Activated CD4-positive, alpha-beta T cell treated with anti-CD3 and anti-CD28 coated beads for 24 hours (primary cell): ENCODE measurements at places on chromosomes 12 and 14.

DNA sequence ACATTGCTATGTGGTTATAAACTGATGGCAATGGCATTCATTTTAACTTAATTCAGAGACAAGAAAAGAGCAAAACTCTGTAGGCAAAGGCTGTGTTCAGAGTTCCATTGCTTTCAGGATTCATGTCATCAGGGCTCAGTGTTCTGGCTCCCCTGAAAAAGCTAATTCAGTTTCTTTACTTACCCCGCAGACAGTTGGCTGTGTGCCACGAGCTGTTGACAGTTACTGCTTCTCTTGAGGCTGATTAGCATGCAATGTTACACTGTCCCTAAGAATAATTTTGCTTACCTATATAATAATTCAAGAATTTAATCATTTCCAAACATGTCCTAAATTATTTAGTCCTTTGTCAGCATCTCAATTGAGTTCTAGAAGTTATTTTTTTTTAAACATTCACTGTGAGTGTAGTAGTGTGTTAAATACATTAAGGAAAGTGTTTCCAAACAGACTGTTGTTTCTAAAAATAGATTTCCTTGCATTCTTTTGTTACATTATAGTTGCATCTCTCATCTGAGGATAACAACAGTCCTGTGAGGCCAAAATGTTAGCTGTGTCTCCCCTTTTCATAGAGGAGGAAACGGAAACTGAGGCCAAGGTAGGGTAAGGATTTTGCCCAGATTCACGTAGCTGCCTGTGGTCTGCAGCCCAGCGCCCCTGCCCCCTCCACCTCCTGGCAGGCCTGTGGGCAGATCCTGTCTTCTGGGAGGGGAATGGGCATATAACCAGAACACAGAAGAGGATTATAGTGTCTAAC, 98.6 kb downstream of the PELI2 start:
- no peak for DNase-seq

DNA sequence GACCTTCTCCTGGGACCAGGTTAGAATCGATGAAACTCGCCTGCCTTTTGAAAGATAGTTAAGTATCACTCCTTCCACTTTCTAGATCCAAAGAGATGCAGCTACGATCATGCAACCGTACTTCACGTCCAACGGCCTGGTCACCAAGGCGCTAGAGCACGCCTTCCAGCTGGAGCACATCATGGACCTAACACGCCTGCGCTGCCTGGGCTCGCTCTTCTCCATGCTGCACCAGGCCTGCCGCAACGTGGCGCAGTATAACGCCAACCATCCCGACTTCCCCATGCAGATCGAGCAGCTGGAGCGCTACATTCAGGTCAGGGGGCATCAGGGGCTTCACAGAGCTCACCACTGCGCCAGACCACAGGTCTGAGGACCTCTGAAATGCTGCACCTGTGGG, 51.4 kb downstream of the DYNC1H1 start:
- DNase-seq, result no peak

GRCh38 chr12:22858849-22859570, 234.0 kb downstream of the ETNK1 start:
- no peak for DNase-seq

GRCh38 chr12:5514545-5514944, 82.6 kb downstream of the NTF3 start:
- DNase-seq, result no peak

DNA sequence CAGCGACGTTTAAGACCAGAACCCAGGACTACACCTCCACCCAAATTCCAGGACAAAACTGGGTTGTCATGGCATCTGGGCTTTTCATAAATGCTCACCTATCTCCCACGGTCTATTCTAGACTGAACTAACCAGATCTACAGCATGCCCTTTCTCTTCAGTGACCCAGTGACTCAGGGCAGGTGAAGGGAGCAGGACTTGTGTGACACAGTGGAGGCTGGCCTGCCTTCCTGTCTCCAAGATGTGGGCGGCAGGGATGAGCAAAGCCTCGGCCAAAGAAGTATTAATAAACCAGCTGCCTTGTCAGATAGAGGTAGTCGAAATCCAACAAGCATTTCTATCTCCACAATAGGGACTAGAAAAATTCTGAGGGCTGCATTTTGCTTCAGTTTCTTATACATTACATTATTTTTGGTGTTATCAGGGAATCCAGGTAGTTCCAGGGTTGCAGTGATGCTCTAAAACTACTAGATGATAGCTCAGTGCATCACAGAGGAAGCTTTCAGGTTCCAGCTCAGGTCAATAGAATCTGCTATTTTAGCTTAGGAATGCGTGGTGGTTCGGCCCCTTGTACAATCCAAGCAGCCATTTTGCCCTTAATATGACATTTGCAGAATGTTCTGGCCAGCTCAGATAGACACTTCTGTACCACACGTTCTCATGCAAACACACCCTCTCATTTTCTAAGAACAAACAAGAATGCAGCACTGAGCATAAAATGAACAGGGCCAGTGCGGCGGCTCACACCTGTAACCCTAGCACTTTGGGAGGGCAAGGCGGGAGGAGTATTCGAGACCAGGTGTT, 4.2 kb upstream of the GLRX5 start:
- no peak for DNase-seq

DNA sequence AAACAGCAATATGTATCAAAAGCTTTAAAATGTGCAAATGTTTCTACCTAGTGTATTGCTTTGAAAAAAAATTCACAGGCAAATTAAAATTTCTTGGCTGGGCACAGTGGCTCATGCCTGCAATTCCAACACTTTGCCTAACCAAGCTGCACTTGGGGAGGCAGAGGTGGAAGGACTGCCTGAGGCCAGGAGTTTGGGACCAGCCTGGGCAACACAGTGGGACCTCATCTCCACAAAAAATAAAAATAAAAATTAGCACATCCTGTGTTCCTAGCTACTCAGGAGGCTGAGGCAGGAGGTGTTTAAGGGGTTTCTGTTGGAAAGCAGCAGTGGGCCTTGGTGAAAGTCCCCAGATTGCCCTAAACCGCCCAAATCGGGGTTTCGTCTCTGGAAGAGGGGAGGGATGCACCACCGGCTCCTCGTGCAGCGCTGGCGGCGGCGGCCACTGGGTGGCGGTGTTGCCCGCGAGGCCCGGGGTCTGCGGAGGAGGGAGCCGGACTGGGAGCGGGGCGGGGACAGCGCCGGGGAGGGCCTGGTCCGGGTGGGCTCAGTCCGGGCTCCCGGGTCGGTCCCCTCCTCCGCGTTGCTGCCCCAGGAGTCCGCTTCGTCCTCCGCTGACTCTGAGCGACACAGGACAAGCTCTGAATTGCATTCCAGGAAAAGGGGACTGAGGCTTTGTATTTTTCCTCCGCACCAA, 265.6 kb downstream of the AACS start:
- DNase-seq, result peak; percentile 9

- DNase-seq, result no peak
Observed at GRCh38 chr12:130764475-130765185, 48.5 kb upstream of the RIMBP2 start.

DNA sequence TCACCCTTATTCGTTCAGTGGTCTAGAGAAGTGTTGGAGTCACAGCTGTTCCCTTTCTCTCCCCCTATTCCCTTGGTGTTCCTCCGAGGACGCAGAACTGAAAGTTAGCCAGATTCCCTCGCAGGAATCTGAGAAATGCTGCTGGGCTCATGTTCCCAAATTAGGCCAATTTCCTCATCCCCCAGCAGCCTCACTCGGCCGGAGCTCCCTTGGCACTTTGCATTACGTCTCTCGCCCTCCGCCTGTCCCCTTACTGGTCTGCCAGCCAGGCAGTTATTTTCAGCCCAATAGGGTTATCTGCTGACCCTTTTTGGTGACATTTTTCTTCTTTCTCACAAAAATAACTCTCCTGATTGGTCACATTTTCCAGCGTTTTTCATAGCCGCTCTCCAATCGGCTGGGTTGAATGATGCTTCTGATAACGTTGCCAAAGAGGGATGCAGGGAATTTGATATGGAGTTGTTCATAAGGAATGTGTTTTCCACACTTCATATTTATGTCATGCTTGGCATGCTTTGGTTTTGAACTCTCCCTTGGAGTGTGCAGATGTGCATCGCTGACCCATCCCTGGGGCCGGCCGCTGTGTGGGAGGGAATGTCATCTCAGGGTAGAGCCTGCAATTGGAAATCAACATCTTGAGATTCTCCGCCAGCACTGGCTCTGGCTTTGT, 9.9 kb downstream of the IFT43 start:
- no peak for DNase-seq

- no peak for DNase-seq
Observed at GRCh38 chr12:11827091-11828061, 177.9 kb downstream of the ETV6 start.

DNA sequence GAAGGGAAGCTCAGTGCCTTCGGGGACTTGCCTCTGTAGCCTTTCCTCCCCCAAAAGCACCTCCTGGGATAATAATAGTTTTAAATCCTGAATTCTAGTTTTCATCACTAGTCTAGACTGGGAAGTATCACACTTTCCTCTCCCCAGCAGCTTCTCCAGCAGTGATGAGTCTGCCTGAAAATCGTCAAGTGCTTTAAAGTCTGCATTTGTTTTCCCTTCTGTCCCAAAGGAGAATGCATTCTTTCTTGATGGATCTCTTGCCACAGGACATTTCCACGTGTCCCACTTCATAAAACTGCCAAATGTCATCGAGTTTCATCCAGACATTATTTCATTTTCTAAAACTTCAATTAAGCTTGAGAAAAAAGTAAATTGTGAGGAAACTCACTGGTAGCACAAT, 15.0 kb downstream of the CSRP2 start:
- DNase-seq, result no peak

DNA sequence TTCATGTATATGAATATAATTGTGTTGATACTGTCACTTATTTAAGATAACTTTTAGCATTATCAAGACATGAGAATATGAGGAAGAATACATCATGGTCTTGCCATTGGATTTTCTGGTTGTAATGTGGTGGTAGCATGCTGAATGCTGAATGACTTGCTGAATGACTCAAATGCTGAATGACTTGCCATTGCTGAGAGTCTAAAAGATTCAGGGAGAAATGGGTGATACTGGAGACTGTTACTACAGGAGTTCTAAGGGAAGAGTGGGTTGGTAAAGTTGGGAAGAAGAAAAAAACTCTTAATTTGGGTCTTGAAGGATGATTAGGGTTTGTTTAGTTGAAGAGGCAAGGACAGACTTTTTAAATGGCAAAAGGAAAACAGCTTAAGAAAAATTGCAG, 72.1 kb upstream of the MANSC4 start:
- no peak for DNase-seq

GRCh38 chr14:68730811-68731425, 61.9 kb downstream of the ZFP36L1 start:
- DNase-seq, result no peak

GRCh38 chr12:121669521-121669900, at the start of gene MORN3:
Gene MORN3, minus strand, starts transcription at chr12:121669654. Its CDS starts 171 bp downstream, at chr12:121669483.
- no peak for DNase-seq

DNA sequence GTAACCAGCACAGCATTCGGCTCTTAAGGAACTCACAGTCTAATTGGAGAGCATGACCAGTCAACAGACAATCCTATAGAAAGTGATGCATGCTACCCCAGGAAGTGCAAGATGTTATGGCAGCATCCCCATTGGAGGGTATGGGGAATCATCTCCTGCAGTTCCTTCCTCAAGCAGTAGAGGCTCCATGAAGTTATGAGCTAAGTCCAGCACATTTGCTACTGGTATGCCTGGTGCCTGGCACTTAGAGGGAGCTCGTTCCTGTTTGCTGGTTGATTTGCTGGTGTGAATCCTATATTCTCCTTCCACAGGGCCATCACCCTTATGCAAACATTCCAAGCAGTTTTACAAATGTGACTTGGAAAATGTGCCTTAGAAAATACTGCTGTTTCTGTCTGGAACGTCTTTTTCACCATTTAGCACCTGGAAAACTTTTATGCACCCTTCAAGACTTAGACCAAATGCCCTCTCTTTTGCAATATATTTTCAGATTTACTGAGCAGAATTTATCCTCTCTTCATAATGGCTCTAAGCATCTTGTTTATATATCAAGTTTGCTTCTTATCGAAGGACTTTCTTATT, 136.1 kb upstream of the WSCD2 start:
- no peak for DNase-seq

- DNase-seq, result no peak
Observed at GRCh38 chr14:34184126-34184525, 233.3 kb upstream of the EGLN3 start.

DNA sequence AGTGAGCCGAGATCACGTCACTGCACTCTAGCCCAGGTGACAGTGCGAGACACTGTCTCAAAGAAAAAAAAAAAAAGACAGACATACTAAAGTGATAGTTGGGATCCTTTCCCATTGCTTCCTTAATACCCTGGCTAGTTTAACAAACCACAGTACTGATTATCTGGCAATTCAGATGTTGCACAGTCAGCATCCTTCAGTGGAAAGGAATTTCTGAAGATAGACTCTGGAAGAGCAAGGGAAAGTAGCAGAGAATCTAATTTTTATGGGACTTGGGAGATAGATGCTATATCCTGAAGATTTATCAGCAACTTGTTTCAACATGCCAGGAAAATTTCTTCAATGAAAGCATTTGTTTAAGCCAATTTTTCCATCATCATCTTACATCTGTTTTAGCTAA, 6.5 kb upstream of the PPFIBP1 start:
- DNase-seq, result no peak

DNA sequence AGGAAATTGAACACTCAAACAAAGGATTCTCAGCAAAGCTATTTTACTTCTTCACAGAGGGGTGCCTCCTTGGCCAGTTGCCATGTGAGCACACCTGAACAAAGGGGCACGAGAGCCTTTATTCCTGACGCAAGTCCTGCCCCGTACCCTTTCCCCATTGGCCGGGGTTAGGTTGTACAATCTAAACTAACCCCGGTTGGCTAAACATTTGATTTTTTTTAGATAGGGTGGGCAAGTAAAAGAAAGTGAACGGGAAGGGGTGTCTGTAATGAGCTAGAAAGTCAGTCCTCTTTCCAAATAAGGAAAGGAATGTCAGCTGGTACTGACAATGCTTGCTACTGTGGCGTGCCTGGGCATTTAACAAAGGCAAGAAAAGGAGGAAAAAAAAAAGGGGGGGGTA, 135.5 kb upstream of the CDKN3 start:
- no peak for DNase-seq

DNA sequence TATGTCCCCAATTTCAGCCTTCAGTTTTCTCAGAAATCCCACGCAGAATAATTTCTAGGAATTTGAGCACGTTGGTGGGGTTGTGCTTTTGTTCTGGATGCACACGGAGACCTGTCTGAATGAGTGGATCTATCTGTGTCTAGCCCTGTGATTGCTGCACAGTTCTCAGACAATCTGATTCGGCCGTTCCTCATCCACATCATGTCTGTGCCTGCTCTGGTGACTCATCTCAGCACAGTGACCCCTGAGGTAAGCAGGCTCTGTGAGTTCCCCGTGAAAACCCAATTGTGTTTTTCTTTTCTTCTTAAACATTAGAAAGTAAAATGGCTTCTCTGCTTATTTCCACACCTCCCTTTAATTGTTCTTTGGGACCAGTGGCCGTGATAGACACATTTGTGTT, 20.2 kb downstream of the UBE3B start:
- no peak for DNase-seq

GRCh38 chr12:96054244-96054610, 18.8 kb upstream of the LTA4H start:
- no peak for DNase-seq

GRCh38 chr14:69614592-69614991, 3.2 kb downstream of the SUSD6 start:
- DNase-seq, result no peak

- no peak for DNase-seq
Observed at GRCh38 chr12:106086696-106087095, 52.1 kb downstream of the NUAK1 start.
